ENCODE measurements at places on chromosomes 5 and 9.

DNA sequence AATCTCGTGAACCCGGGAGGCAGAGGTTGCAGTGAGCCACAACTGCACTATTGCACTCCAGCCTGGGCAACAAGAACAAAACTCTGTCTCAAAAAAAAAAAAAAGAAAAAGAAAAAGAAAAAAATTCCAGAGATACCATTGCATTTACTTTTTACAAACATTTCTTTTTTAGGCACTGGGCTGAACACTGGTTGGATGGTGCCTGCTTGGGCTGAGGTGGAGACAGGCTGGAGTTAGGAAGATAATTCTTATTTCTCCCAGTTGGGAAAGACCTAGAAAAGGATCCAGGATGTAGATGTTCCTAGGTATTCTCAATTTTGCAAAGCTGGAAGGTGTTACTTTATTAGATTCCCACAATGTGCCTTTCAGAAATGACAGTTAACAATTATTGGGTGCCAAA is 49.9 kb upstream of the JMY start:
- no peak for DNase-seq

GRCh38 chr9:72817413-72817812 is 135.4 kb downstream of the ALDH1A1 start:
- no peak for DNase-seq

- DNase-seq, result no peak
Measured at GRCh38 chr5:176133877-176134276, 104.3 kb upstream of the SIMC1 start.

DNA sequence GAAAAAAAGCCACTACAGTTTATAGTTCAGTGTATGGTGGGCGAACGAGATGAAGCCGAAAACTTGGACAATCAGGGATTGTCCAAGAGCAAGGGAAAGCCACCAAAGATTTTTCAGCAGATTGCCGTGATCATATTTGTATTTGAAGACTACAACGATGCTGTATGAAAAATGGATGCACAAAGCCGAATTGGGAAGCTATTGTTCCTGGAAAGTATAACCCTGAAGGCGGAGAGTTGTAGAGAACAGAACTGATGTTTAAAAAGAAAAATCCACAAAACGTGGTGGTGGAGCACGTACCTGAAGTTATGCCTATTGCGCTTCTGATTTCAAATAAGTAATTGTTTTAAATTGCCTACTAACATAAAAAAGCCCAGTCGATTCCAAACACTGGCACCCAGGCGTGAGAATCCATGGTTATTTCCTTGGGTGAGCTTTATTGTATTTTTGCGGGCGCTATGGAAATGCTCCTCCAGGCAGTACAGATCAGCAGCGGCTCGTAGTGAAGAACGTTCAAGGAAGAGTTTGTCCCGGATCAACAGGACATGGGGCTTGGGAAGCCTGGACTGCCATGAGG is 772 bp upstream of the TARS1 start:
- no peak for DNase-seq

Data from HS-5 (cell line).